ENCODE measurements at places on chromosomes 6 and 20.

DNA sequence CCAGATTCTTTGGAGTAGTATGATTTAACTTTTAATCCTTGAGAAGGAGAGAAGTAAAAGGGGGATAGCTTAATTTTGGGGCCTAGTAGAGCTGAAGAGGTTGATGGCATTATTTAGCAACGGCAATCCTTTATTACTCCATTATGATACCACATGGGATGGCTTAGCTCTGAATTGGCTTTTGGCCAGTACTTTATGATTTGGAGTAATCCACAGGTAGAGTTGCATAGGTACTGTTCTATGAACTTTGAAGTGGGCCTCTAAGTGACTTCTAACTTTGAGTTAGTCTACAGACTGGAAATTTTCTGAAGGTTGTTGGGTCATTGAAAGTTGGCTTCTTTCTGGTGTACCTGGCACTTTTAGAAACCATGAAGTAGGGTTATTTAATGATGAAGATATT is 11.6 kb downstream of the YWHAB start:
- DNase-seq: no peak

DNA sequence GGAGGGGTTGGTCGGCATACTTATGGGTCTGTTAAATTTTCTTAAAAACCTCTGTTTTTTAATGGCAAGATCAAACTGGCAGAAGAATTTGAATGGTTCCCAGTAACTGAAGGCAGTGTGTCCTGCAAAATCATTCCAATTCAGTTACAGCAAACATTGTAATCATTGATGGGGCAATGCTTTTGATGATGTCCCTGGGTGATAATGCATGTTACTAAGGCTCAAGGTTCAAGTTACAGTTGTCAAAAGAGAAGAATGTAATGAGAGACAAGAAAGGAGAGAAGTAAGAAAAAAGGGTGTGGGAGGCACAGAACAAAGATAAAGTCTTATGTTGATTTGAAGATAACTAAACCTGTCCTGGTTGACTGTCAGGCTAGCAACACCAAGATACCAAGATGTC is 54.9 kb downstream of the CEP162 start:
- no peak for DNase-seq

DNA sequence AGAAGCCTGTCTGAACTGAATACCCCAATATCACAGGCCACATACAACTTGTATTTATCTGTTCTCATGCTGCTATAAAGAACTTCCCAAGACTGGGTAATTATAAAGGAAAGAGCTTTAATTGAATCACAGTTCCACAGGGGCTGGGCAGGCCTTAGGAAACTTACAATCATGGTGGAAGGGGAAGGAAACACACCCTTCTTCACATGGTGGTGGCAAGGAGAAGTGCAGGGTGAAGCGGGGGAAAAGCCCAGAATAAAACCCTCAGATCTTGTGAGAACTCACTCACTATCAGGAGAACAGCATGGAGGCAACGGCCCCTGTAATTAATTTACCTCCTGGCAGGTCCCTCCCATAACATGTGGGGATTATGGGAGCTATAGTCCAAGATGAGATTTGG is 50.3 kb upstream of the FNDC1 start:
- no peak for DNase-seq

- no peak for DNase-seq
Observed at GRCh38 chr6:3471711-3472110, 14.9 kb upstream of the SLC22A23 start.

GRCh38 chr20:36173451-36173933 is 19.0 kb downstream of the EPB41L1 start:
- no peak for DNase-seq

DNA sequence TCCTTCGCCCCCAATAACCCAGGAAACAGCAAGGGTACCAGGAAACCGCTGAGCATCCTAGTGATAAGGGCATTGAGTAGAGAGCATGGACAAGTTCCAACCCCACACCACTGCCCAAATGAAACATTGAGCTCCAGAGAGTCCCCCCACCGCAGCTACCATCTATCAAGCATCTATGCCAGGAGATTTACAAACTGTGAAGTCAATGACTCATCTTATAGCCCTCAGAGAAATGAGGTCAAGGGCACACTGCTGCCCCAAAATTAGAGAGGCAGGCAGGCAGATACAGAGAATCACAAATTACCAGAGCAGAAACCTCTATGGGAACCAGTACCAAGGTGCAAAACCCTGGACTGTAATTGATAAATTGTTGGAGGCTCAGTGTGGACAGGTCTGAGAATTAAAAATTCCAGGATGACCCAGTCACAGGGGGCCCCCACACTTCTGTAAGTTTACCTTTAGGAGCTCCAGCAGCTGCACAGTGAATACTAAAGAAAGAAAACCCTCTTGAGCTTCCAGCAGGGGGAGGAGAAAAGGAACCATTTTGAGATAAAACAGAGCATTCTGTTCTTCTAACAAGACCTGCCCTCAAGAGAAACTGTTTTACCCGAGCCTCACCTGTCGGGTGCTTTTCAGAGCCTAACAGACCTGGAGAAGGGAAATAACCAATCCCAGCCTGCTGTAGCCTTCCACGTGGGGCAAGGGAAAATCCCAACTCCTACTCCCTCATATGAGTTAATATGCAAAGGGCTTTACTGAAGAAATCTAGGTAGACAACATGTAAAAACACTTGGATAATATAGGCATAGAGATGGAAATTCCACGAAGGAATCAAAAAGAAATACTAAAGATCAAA is 118.0 kb upstream of the ARID1B start:
- DNase-seq: no peak

- no peak for DNase-seq
Observed at GRCh38 chr6:144493035-144493910, 208.1 kb downstream of the UTRN start.

- DNase-seq: no peak
Observed at GRCh38 chr6:33078919-33079521, 3.2 kb downstream of the HLA-DPB1 start.

- no peak for DNase-seq
Observed at GRCh38 chr6:164208371-164208770, 793.9 kb downstream of the QKI start.

GRCh38 chr20:62285722-62286121 is 17.1 kb upstream of the ADRM1 start:
- DNase-seq: no peak

- no peak for DNase-seq
Observed at GRCh38 chr6:116409756-116410155, 39.0 kb downstream of the DSE start.

DNA sequence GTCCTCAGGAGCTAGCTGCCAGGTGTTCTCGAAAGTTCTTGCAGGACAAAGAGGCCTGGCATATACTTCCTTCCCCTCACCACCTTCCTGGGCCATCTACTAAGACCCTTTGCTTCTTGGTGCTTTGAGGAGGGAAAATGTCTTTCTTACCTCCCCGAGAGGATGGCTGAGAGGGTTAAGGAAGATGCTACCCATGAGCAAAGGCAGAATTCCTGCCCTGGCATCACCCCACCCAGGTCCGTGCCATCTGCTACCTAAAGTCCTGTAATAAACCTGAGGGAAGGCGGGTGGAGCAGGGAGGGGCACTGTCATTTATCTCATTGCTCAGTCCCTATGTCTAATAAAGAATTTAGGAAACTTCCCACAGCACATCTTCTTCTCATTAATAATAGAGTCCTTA is 16.2 kb downstream of the GFOD1 start:
- no peak for DNase-seq

DNA sequence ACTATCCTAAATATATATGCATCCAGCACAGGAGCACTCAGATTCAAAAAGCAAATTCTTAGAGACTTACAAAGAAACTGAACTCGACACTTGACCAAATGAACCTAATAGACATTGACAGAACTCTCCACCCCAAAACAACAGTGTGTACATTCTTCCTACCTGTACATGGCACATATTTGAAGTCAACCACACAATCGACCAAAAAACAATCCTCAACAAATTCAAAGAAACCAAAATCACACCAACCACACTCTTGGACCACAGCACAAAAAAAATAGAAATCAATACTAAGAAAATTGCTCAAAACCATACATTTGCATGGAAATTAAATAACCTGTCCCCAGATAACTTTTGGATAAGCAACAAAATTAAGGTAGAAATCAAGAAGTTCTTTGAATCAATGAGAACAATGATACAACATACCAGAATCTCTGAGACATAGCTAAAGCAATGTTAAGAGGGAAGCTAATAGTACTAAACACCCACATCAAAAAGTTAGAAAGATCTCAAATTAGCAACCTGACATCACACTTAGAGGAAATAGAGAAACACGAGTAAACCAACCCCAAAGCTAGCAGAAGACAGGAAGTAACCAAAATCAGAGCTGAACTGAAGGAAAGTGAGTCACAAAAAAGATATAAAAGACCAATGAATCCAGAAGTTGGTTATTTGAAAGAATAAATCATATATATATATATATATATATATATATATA is 12.5 kb upstream of the TREM1 start:
- no peak for DNase-seq

- no peak for DNase-seq
Observed at GRCh38 chr6:157944983-157945931, 36.4 kb upstream of the SYNJ2 start.

DNA sequence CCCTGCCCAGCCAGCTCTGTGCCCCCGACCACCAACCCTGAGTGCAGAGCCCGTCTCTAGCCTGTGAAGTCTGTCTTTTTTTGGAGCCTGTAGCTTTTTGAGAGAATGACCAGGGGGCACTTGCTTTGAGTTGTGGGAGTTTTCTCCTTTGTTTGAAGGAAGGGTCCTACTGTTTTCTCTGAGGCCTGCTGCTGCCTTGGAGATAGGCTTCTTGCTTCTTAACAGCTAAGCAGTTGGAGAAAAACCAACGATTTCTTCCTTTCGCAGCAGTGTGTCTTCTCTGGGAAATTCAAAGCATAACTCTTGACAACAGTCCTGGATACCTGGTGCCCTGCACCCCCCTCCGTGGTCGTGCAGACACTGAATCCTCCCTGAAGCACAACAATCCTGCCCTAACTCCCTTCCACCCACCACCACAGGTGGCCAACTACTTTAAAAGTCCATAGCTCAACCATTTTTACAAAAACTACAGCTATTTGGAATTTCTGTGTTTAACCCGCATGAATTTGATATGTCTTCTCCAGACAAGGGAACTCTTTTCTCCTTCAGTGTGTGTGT is 61.0 kb downstream of the FAM50B start:
- no peak for DNase-seq

DNA sequence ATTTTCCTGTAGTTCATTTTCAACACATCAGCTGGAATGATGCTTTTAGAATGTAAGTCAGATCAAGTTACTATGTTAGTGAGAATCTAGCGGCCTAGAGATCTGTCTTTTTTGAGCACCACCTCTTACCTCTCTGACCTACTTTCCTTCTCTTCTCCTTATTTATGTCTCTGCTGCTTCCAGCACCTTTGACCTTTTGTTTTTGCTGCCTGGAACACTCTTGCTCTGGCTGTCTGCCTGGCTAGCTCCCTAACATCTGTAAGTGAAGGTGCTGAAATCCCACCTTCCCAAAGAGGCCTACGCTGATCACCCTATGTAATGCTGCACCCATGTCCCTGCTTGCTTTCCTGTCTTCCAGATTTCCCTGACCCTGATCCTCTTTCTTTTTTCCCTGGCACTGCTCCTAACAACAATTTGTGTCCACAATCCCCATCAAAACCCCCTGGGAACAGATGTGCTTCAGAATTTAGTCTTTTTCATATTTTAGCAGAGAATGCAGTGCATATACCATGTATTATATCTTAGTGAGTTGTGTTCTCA is 87.8 kb downstream of the RFPL4B start:
- no peak for DNase-seq

DNA sequence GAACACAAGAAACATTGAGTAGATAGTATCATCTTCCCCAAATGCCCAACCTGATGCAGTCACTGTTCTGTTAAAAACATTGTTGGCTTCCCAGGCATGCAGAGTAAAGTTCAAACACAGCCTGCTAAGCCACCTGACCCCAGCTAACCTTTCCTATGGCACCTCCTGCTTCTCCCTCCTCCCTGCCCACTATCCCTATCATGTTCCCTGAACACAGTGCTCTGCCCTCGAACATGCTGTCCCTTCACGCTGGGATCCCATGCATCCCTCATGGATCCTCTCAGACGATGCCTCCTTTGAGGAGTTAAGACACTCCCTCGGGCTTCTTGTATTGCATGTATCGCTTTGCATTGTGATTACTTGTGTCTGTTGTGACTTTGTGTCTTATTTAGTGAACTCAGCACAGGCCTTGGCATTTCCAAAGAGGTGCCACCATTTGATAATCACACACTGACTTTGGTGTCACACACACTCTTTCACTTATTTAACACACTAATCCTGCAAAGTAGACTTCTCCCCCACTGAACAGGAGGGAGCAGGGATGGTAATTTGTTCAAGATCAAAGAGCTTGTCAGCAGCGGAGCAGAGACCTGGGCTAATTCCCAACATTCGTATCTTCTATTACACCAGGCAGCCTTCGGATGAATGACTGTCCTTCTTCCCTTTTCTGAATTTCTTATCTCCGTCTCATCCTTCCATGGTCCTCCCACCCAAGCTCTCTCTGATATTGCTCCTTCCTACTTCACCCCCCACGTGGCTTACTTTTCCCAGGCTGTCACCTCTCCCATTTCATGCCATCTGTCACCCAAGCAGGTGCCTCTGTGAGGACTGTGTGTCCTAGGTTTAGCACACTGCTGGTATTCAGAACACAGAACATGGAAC is 28.3 kb upstream of the SMIM29 start:
- no peak for DNase-seq

DNA sequence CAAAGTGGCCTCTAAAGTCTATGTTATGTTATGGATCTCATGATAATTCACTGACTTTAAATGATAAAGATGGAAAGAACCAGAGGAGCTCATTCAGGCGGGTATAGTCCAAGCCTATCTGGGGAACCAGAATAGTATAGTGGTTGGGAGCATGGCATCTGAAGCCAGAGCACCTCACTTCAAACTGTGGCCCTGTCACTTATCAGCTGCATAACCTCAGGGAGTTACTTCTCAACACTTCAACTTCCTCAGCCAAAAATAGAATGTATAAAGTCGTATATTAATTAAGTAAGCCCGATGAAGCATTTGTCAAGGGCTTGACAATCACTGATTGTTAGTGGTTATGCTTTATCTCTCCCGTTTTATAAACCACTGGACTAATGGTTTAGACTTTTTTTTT is 112.7 kb downstream of the RTN4IP1 start:
- no peak for DNase-seq

DNA sequence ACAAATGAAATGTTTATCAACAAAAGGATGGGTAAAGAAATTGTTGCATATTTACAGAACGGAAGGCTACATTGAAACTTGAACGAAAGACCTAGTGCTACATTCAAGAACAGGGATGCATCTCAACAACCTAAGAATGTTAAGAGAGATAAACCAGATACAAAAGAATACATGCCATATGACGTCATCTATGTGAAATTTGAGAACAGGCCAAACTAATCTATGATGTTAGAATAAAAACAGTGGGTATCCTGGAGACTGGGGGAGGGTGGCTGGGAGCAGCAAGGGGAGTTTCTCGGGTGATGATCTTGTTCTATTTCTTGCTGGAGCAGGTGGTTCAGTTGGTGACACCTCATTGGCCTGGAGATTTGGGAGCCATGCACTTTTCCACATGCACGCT is 81.5 kb downstream of the SULF2 start:
- no peak for DNase-seq

DNA sequence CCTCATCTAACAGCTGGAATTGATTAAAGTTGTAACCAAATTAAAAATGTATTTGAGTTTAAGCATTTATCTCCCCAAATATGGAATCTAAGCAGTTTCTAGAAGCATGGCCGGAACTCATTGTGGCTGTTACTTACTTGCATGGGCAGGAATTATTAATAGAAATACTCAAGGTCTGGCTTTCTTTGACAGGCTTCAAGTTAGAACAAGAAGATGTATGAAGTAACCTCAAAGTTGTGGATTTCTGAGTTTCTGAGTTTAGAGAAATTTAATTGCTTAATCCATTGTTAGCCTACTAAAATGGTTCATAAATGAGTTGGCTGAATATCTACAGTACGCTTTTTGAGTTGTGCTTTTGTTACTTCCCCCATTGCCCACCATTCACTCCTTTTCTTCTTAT is 7.7 kb downstream of the CARMIL1 start:
- DNase-seq: no peak
